ENCODE measurements at places on chromosomes 6 and 20.

DNA sequence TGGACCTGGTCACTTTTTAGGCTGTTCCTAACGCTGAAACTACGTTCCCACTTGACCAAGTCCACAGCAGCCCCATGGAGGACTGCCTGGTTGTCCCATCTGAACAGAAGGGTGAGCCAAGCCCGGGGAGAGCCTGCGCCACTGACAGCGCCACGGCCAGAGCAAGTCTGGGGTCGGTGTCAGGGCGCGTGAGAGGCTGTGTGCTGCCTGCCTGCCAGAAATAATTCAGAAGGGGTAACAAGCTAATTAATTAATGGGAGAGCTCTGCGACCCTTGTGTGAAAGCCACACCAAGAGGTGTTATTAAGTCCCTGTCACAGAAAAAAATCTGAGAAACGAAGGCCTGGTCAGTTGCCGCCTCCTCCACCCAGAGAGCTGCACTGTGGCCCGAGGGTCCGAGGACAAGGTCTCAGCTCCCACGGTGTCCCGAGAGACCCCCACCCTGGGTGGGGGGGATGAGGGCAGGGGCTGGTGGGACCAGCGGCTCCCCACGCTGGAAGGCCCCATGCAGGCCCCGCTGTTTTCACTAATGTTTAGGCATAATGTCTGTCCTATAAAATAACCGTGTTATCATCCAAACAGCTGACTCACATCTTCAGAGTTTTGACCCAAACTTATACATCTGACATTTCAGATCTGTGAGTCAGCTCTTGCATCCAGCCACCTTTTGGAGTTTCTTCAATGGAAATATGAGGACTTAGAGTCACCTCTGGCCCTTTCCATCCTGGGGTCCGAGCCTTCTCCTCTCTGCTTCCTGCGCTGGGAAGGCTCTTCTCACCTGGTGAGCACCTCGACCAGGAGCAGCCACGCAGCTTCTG is 58.5 kb downstream of the DLL1 start:
- no peak for DNase-seq

GRCh38 chr6:134575221-134575620 is 257.3 kb upstream of the SGK1 start:
- DNase-seq = peak; percentile 57

DNA sequence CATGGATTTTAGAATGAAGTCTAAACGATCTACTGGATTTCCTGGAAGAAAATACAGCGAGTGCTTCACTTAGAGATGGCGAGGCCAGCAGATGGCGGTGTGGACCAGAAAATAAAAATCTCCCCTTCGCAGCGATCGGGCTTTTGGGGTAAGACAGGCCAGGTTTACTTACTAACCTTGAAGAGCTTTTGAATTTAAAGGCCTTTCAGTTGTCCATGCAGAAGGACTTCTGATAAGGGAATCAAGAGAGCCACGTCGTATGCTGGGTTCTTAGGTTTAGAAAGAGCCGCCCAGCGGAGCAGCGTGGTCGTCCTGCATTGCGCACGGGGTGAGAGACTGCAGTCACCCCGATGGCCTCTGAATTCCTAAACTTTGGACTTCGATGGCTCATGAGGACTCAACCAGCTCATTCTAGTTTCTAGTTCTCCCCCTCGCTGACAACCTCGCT is 125.2 kb upstream of the RALGAPA2 start:
- DNase-seq = peak; percentile 72

DNA sequence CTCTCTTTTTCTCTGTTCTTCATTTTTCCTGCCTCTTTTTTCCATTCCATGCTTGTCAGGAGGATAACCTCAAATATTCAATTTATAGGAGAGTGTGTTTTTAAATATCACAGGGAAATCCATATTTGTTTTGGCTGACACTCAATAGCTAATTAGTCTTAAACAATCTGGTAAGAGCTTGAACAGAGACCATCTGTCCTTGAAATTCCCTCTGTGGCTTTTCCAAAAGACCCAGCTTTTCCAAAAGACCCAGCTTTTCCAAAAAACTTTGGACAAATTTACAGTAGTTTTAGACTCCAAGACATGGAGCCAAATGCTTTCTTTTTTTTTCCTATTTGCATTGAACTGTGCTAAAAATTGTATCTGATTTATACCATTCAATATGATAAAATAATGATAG is 127.4 kb upstream of the FAM83B start:
- no peak for DNase-seq

GRCh38 chr6:35213824-35214756 is at the start of gene SCUBE3:
TSS of gene SCUBE3 (plus strand) at chr6:35213956. CDS start at chr6:35214419, 463 bp downstream.
- peak; percentile 16 for DNase-seq

DNA sequence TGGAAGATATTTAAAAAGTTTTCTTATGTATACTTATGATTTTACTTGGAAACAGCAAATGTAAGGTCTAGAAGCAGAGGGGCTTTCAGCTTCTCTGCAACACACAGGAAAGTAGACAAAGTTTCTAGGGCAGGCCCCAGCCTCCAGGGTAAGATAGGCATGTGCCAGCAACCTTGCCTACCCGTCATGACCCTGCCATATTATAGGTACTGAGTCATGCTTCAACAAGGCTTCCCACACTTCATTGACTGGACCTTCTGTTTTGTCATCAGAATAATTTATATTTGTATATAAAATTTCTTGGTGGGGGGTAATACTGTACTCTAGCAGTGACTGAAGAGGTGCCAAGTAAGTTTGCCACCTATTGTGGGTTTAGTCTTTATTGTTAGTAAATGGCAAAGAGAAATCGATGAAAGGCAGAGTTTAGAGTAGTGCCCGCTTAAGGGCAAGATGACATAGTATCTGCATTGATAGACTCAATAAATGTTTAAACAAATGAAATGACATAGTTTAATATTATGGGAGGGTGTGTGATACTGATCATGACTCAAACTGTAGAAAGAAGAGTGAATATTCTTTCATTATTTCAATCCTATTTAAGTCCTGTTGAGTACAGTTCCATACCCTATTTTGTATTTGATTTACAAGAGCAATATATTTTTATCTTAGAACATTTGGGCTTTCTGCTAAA is 95.6 kb downstream of the JARID2 start:
- DNase-seq = no peak

DNA sequence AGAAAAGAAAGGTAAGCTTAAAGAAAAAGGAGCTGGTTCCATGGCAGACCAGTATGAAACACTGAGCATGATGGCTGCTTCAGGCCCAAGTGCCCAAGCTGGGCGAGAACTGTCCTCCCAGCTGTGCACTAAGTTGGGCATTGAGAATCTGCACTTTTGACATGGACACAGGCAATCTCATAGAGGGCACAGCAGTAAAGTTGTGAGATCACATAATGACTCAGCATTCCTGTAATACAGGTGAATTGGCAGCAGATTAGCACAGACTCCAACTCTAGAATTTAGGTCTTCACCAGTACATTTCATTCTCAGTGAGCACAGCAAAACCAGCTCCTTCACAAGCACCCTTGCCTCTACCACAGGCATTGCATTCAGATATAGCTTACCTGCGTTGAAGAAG is 343.4 kb downstream of the PKHD1 start:
- DNase-seq = no peak

GRCh38 chr6:136492409-136492808 is 57.8 kb downstream of the MAP7 start:
- no peak for DNase-seq

DNA sequence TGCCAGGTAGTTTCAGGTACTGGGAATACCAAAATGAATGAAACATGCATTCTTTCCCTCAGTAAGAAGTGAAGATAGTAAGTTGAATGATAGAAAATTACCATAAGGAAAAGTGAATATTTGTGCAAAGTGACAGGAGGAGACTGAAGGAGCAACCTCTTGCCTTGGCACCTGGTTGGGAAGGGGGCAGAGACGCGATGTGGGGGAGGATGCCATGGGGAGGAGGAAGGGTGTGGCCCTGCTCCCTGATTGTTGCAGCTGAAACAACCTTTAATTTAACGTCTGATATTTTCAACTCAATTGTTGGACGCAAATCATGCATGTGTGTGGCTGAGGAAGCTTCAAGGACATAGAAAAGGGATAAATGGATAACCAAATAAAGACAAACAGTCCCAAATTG is 72.1 kb upstream of the ENPP5 start:
- no peak for DNase-seq

GRCh38 chr6:146857980-146858347 is 259.2 kb downstream of the ADGB start:
- DNase-seq = no peak

DNA sequence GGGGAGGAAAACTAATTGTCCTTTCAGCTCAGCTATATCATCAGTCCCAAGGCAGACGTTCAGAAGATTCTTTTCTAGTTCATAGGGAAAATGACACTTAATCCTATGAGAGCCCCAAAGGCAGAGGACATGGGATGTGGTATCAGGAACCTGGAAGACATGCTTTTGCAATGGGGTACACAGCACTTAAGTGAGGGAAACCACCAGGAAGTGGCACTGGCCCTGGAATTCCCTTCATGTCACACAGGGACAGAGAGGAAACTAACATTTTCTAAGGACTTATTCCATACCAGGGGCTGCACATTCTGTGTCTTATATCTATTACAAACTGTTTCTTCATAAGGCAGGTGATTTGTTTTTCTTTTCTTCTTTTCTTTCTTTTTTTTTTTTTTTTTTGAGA is 28.2 kb downstream of the VPS52 start:
- peak; percentile 17 for DNase-seq

- DNase-seq = no peak
Measured at GRCh38 chr6:104710543-104711335, 149.0 kb downstream of the HACE1 start.

- peak; percentile 89 for DNase-seq
Measured at GRCh38 chr20:60097285-60097684, 139.1 kb downstream of the CDH26 start.

GRCh38 chr6:145044641-145045246 is 690.6 kb downstream of the EPM2A start:
- DNase-seq = peak; percentile 4

- DNase-seq = no peak
Measured at GRCh38 chr6:24883618-24884017, 52.1 kb downstream of the RIPOR2 start.

DNA sequence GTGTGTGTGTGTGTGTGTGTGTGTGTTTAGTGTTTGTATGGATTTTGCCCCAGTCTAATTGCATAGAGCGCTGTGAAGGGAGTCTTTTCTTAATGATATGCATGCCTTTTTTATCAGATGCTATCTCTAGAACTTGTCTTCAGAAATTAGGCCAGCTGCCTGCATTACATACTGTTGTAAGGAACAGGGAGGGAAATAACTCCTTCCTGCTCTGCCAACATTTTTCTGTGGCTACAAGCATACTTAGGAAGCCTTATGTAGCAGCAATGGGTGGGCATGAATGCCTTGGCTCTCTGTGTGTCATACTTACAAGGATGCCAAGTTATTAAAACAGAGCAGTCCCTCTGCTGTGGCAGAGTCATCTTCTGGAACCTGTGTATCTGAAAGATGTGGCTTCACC is 8.0 kb upstream of the COL21A1 start:
- no peak for DNase-seq

DNA sequence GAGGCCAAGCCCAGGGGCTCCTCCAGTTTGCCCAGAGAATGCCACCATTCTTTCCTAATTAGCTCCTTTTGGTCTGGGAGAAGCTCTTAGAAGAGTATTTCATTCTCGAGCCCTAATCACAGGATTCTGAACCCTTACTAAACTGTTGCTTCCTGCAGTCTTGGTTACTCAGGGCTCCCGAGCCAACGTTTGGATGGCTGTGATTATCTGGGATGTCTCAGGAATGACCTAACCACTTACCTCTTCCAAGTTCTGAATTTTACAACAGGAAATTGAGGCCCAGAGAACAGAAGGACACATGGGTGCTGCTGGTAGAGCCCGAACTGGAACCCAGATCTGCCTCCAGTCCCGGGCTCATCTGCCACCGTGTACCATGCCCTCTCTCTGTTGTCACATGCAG is 22.2 kb upstream of the PNPLA1 start:
- DNase-seq = no peak

GRCh38 chr6:4698901-4699659 is 77.1 kb upstream of the CDYL start:
- DNase-seq = no peak

GRCh38 chr20:19492116-19492515 is 265.9 kb upstream of the RIN2 start:
- DNase-seq = no peak

- no peak for DNase-seq
Measured at GRCh38 chr6:113588646-113589045, 268.5 kb upstream of the MARCKS start.

- DNase-seq = no peak
Measured at GRCh38 chr6:129874837-129875236, 13.7 kb upstream of the TMEM244 start.

DNA sequence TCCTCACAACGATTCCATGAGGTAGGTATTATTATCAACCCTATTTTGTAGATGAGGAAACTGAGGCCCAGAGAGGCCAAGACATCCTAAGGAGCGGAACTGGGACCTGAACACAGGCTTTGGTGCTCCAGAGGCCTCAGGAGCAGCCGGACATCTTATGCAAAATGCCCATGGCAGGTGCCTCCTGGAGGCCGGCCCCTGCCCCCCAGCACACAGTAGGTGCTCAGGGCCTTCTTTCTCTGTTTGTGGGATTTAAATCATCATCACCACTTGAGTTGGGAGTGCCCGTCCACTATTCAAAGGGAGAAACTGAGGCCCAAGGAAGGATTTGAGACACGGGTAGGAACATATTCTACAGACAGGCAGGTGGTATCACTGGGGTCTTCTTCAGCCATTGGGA is 41.2 kb downstream of the CEBPB start:
- DNase-seq = no peak

- DNase-seq = peak; percentile 85
Measured at GRCh38 chr20:57596998-57597939, 23.0 kb downstream of the ZBP1 start.

DNA sequence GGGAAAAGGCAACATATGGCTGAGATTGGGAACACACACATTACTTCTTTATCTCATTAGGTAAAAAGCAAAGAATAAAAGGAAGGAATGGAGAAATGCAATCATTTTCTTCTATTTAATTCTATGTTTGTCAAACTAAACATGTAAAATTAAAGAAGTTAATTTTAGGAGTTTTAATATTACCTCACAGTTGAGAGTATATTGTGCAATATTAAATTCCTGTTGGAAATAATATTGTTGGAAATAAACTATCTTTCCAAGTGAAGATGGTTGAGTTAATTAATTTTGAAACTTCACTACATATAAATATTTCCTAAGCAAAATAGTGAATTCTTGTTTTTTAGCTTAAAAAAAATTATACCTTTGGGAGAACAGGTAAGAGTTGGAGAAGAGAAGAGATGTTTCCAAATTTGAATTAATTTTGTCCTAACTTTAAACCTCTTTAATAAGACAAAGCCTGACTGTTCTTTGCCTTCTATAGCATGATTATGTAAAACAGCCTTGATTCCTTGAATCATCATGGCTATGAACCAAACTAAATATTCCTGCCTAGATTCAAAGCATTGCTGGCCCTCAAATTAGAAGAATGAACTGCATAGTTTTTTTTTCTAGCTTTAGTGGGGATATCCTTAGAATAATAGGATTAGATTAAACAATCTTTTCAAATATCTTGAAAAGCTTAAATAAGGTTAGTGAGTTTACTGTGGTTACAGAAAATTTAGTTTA is 1349.1 kb upstream of the ADGRB3 start:
- DNase-seq = no peak

DNA sequence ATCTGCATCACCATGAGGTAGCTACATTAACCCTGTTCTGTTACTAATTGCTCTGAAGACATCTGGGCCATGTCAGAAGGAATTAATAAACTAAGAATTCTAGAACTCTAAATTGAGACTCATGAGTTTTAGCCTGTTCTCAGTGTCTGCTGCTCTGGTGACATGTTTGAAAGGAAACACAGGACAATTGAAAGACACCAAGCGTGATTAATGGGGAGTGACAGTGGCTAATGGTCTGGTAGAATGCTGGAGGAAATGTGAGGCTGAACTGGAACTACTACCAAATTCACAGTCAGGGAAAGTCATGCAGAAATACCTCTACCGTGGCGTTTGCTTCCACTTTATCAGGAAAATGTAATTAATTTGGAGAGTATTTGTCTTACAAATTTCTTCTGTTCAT is 140.0 kb downstream of the TBC1D7 start:
- no peak for DNase-seq
